Breast epithelium (tissue), 4 donors: ENCODE measurements at places on chromosomes 7 and 10. TPM values are rescaled to one million over a fixed set of nuclear protein-coding genes. Genes with fewer than 3 reads are reported as not detected.

DNA sequence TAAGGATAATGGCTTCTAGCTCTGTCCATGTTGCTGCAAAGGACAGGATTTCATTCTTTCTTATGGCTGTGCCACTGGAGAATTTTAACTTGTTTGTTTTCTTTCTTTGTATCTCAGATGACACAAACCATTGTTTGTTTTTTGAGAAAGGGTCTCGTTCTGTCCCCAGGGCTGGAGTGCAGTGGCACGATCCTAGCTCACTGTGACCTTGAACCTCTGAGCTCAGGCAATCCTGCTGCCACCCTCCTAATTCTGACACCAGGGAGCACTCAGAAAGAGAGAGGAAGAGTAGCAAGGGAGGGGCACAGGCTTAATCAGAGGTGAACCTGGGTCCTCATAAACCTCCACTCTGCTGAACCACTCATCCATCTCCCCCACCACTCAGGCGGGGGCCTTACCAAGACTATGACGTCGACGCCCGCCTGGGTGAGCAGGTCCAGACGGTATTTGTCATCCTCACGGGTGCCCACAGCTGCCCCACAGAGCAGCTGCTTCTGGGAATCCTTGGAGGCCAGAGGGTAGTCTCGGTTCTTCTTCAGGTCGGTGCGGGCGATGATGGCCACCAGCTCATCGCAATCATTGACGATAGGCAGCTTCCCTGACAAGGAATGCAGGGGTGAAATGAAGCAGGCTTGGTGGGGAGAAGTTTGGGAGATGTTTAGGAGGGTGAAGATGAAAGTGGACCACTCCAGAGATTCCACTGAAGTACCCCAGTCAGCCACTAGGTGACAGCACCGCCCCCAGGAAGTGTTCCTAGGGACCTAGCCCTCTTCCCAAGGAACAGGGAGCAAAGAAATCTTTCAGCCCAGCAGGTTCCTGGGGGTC lies 11.6 kb downstream of the IMPDH1 start:
- no peaks in the 10 kb centered on the region for H3K27me3 ChIP-seq
- H3K4me1 ChIP-seq: no peaks in the 10 kb centered on the region
- no peaks in the 10 kb centered on the region for H3K36me3 ChIP-seq
- H3K4me3 ChIP-seq: no peak overlapping the region

GRCh38 chr10:98289802-98290209 lies 21.8 kb upstream of the LOXL4 start:
- H3K27ac ChIP-seq: no peak overlapping the region
- H3K4me3 ChIP-seq: no peak overlapping the region
- no peaks in the 10 kb centered on the region for H3K36me3 ChIP-seq
- peaks cover 5% of the 10 kb centered on the region for H3K4me1 ChIP-seq

GRCh38 chr10:112353046-112353445 lies 20.9 kb upstream of the ACSL5 start:
- no peak for DNase-seq
- no peaks in the 10 kb centered on the region for H3K27me3 ChIP-seq
- no peaks in the 10 kb centered on the region for H3K36me3 ChIP-seq
- no peak overlapping the region for H3K27ac ChIP-seq

DNA sequence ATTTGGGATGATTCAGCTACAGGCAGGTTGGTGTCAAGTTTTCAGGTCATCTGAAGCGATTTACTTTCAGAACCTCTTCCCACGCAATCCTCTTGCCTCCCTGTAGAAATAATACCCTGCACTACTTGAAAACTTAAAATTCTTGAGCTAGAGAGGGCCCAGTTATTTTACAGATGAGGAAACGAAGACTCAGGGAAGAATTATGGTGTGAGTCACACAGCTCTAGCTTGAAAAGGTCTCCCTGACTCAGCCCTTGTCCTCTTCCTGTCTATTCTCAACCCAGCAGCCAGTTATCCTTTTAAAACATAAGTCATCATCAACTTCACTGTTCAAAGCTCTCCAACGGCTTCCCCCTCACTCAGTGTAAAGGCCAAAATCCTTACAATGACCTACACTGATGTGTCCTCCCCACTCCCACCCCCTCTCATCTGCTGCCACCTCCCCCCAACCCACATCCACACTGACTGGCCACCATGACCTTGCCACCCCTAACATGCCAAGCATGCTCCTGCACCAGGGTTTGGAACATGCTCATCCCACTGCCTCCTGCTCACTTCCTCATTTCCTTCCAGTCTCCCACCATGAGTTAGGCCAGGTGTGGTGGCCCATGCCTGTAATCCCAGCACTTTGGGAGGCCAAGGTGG lies 3.4 kb downstream of the DNMBP start:
- H3K4me3 ChIP-seq: no peak overlapping the region
- H3K4me1 ChIP-seq: peaks cover 3% of the 10 kb centered on the region
- DNase-seq: no peak
- H3K27me3 ChIP-seq: no peaks in the 10 kb centered on the region
- peak overlapping the region; percentile 87 for H3K27ac ChIP-seq
- H3K36me3 ChIP-seq: no peaks in the 10 kb centered on the region

DNA sequence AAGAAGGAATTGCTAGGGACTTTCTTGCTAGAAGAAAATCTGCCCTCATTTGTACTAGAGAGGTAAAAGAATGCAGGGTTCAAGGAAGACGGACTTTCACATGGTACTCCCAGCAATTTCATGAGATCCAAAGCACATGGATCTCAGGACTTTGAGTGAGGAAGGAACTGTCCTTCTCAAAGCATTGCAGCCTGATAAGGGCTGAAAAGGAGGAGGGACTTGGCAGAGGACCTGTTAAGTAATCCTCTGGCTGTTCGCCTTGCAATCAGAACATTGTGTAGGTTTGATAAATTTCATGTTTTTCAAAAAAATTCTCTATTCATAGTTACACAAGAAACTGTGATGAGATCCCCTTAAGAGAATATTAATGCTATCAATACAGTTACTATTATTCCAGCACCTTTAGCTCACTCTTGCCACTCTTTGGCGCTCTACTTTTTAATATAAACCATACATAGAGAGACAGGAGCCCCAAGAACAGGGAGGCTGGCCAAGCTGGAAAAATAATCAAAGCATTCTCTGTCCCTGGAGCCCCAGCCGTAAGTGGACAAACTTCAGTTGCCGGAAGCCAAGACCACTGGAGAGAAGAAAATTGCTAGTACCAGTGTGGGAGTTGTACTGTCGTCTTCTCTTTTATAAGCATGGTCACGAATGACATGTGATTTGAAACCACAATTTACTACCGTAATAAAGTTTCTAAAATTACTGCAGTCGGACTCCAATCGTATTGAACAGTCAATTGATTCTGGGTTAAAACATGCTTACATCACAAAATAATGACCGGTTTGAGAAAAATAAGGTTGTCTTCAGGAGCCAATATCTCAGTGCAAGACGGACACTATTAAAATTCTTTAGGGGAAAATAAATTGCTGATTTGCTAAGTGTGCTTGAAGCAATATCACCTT lies 424.4 kb downstream of the SDK1 start:
- H3K36me3 ChIP-seq: no peaks in the 10 kb centered on the region
- no peak overlapping the region for H3K4me3 ChIP-seq
- H3K4me1 ChIP-seq: no peaks in the 10 kb centered on the region

GRCh38 chr10:73910764-73911552 lies at the start of gene PLAU:
TSS of gene PLAU (plus strand) at chr10:73911132. CDS start at chr10:73911556, 424 bp downstream.
- no peaks in the 10 kb centered on the region for H3K36me3 ChIP-seq
- no peaks in the 10 kb centered on the region for H3K27me3 ChIP-seq
- peak within 1 kb of the TSS; percentile 67 for H3K4me3 ChIP-seq
- DNase-seq: no peak

The TMEM176B gene
- total RNA-seq: 49.1 TPM

DNA sequence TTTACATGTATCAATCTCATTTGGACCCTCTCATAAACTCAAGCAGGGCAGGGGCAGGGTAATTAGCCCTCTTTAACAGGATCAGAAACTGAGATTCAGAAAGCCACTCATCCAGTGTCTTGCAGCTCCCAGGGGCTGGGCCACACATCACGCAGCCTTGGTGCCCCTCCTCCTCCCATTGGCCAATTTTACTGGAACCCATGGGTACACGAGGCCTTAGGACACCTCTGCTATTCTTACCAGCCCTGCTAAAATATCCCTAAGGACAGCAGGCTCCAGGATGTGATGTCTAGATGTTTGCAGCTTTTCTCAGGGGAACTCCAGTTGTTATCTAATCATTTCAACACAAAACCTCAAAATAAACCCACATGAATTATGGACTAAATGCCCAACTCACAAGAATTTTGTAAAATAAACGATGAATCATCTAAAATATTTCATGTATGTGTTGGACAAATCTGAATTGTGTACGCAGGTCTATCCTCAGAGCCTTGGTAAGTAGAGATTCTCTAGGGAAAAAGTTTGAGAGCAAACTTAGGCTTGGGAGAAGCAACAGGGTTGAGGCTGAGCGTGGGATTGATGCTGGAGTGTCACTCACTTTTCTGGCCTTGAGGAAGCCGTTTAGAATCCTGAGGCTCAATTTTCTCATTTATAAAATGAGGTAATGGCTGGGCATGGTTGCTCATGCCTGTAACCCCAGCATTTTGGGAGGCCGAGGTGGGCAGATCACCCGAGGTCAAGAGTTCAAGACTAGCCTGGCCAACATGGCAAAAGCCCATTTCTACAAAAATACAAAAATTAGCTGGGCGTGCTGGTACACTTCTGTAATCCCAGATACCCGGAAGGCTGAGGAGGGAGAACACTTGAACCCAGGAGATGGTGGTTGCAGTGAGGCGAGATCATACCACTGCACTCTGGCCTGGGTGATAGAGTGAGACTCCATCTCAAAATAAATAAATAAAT lies 69.7 kb upstream of the TNS3 start:
- H3K27ac ChIP-seq: no peak overlapping the region
- H3K27me3 ChIP-seq: no peaks in the 10 kb centered on the region
- H3K36me3 ChIP-seq: no peaks in the 10 kb centered on the region
- no peak overlapping the region for H3K4me3 ChIP-seq

The SPDYE11 gene
- not detected for total RNA-seq

- peaks cover 5% of the 10 kb centered on the region for H3K4me1 ChIP-seq
- H3K27ac ChIP-seq: peak overlapping the region; percentile 72
- no peak for DNase-seq
These were observed 43.5 kb downstream of the PDLIM1 start for GRCh38 chr10:95247200-95247880.

The NKX2-3 gene
- not detected for total RNA-seq

DNA sequence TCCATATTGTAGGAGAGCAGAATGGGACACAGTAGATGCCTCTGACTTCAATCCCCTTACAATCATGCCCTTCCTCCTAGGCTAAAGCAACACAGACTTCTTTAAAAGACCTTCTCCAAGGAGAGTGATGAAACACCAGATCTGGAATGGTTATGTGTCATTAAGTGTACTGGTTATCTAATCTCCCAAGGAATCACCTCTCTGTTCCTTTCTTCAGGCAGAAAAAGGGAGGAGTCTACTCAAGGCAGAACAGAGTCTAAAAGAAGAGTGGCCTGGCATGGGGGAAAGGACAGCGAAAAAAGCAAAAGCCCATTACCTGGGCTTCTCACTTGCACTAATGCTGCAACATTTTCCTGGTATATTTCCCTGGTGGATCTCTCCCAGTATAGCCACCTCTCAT lies 2.9 kb downstream of the ELMO1 start:
- no peak overlapping the region for H3K4me3 ChIP-seq
- DNase-seq: no peak
- no peaks in the 10 kb centered on the region for H3K27me3 ChIP-seq
- no peaks in the 10 kb centered on the region for H3K36me3 ChIP-seq

DNA sequence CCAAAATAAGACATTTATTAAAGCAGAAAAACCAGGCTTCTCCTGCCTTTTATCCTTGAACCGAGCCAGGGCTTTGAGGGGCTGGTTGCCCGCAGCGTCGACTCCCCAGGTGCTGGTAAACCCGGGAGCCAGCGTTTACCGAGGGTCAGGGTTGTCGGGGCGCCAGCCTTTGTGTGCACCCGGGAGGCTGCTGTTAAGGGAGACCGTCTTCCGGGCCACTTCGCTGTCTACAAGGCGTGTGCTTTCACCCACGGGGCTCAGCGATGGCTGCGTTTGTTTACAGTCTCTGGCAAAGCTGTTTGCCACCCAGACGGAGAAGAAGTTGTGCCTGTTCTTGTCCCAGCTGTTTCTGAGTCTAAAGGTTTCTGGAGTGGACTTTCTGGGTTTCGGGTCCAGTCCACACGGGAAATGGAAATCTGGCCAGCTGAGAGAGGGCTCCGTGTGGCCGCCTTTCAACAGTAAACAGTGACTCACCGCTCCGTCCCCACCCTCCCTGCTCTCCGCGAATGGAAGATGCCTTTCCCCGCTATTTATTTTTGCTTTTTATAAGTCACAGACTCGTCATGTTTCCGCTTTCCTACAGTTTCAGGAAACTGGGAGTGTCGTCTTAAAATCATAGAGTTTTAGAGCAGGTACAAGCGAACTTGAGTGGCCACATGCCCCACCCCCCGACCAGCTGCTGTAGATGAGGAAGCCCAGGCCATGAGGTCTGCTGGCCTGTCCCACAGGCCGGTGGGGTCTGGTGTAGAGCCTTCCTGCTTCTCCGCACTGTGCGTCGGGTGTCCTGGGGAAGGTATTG lies 2.2 kb downstream of the MAFK start:
- DNase-seq: peak; percentile 82
- peaks cover 15% of the 10 kb centered on the region for H3K4me1 ChIP-seq
- no peaks in the 10 kb centered on the region for H3K27me3 ChIP-seq
- H3K36me3 ChIP-seq: no peaks in the 10 kb centered on the region
- peak overlapping the region; percentile 100 for H3K27ac ChIP-seq
- H3K4me3 ChIP-seq: peak overlapping the region; percentile 68

GRCh38 chr7:130500463-130500862 lies 8.6 kb downstream of the MEST start:
- DNase-seq: no peak
- no peaks in the 10 kb centered on the region for H3K36me3 ChIP-seq
- H3K4me1 ChIP-seq: no peaks in the 10 kb centered on the region
- H3K27me3 ChIP-seq: no peaks in the 10 kb centered on the region
- no peak overlapping the region for H3K27ac ChIP-seq

GRCh38 chr7:54354436-54354835 lies 187.7 kb upstream of the VSTM2A start:
- DNase-seq: no peak
- no peaks in the 10 kb centered on the region for H3K4me1 ChIP-seq
- H3K27ac ChIP-seq: no peak overlapping the region
- H3K27me3 ChIP-seq: no peaks in the 10 kb centered on the region
- H3K4me3 ChIP-seq: no peak overlapping the region
- H3K36me3 ChIP-seq: no peaks in the 10 kb centered on the region

The SLC16A12 gene
- total RNA-seq: 3.4 TPM

GRCh38 chr10:33772370-33773252 lies 438.1 kb upstream of the NRP1 start:
- H3K27me3 ChIP-seq: no peaks in the 10 kb centered on the region
- no peak overlapping the region for H3K4me3 ChIP-seq
- H3K27ac ChIP-seq: no peak overlapping the region
- DNase-seq: no peak
- H3K4me1 ChIP-seq: no peaks in the 10 kb centered on the region

- no peaks in the 10 kb centered on the region for H3K36me3 ChIP-seq
- no peaks in the 10 kb centered on the region for H3K4me1 ChIP-seq
- H3K27me3 ChIP-seq: peaks cover 10% of the 10 kb centered on the region
These were observed 49.6 kb downstream of the PLPP4 start for GRCh38 chr10:120506674-120507073.

DNA sequence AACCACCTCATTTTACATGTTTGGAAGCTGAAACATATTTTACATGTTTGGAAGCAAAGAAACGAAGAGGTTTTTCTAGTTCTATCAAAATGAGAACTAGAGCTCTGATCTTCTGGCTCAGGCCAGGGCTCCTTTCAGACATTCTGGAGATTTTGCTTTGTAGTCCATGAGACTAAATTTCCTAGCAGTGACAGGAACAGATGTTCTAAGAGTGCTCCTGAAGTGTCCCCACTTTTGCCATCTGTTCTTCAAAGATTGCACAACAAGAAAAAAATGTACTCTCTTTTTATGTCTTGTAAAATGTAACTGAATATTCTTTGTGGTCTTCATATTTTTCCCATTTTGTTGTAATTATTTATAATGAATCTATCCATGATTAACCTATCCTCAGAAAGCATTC lies 196.4 kb upstream of the PCLO start:
- H3K27ac ChIP-seq: no peak overlapping the region
- no peak overlapping the region for H3K4me3 ChIP-seq
- no peaks in the 10 kb centered on the region for H3K4me1 ChIP-seq
- no peaks in the 10 kb centered on the region for H3K36me3 ChIP-seq

The NPC1L1 gene
- total RNA-seq: 0.33 TPM
